ENCODE measurements at places on chromosomes 3 and 15.

GRCh38 chr3:45693941-45694521, 4.8 kb downstream of the SACM1L start:
- DNase-seq = no peak

- DNase-seq = no peak
These were observed 52.8 kb downstream of the SMAD6 start for GRCh38 chr15:66754789-66755188.

DNA sequence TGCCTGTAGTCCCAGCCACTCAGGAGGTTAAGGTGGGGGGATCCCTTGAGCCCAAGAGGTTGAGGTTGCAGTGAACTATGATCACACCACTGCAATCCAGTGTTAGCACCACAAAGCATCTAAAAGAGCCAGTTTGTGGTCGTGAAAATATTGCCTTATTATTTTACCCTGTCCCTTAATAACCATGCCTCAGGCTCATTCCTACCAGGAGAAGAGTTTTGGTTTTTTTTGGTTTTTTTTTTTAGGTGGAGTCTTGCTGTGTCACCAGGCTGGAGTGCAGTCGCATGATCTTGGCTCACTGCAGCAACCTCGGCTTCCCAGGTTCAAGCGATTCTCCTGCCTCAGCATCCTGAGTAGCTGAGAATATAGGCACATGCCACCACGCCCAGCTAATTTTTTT, 17.9 kb upstream of the AVEN start:
- DNase-seq = no peak

DNA sequence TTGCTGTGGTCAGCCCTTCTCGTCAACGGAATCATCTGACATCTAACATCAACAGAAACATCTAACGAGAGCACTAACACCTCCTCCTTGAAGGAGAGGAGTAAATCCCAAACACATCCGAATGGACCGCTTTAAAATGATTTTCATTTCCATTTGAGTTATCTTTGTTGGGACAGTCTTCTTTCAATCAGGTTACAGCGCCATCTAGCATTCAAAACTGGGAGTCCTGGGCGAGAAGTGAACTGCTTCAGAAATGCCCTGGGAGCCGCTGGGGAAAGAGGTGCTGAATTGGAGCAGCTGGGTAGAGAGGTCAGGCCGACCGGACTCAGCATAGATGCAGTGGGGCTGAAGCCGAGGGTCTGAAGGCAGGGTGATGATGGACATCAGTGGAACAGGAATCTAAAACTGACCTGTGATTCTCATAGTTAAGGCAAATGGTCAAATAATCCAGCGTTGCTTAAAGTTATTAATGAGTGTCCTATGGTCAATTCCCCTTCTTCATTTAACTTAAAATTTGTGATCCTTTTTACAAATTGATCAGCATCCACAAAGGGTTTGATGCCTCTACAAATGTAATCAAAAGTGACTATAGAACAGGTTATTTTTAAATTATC, 170.0 kb upstream of the NDN start:
- DNase-seq = no peak

GRCh38 chr3:151093905-151094304, 8.4 kb downstream of the MED12L start:
- DNase-seq = no peak

DNA sequence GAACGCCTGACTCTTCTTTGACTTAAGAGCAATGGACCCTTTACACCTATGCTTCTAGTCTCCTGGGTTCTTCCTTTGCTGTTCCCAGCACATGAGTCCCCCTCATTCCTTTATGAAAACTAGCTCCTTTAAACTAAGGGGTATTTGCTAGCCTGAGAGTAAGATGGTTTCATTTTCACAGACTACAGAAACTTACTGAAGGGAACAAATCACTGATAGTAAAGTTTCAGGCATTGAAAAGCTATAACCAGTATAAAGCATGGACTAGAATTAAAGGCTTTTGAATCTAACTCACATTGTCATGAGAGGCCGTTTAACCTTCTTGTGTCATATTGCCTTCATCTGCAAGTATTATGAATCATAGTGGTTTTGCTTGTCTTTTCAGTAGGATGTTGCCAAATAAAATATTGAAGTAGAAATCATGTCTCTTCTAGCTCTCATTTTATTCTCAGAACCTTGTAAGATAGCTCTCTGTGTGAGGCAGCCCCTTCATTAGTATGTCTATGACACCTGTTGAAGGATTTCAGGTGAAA, 765.9 kb downstream of the NR2F2 start:
- DNase-seq = no peak

DNA sequence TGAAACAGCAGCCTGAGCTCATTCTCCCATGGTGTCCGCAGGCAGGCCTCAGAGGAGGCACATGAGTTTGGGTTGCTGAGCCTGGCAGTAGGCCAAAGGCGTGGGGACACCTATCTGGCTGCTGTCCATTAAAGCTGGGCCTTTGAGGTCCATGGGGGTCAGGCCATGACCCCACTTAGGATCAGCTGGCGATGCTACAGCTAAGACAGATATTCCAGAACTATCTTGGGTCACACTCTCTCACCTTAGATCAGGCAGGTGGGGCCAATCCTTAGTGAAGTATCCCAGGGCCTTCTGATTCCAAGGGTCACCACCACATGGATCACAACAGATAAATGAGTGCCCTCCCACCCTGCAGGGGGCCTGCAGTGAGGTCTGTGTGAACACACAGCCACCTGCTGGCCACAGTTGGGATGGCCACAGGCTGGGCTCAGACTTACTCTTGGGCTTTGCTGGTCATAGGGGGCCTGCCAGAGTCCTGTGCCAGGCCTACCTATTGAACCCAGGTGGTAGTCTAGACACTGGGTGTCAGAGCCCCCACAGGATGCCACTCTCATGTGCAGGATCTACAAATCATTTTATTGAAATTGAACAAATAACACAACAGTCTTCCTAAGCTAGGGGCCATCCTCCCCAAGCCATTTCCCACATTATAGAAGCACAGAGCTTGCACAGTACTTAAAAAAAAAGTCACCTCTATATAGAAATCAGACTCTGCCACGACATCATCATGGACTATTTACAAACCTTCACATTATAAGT, 2.0 kb upstream of the HYAL2 start:
- peak; percentile 51 for DNase-seq

DNA sequence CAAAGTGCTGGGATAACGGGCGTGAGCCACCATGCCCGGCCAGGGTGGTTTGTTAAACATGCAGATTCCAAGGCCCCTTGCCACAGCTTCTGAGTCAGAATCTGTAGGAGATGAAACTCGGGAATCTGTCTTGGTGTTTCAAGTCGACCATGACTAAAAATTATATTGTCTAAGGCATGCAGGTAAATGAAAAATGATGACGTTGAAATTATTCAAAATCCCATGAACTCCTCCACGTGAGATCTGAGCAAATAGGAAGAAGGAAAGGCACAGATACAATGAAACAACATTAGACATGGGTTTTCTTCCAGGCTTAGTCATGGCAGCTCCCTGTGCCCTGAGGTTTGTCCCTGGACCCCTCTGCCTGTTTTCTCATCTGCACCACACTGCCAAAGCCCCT, 172.0 kb upstream of the CMC1 start:
- DNase-seq = no peak

DNA sequence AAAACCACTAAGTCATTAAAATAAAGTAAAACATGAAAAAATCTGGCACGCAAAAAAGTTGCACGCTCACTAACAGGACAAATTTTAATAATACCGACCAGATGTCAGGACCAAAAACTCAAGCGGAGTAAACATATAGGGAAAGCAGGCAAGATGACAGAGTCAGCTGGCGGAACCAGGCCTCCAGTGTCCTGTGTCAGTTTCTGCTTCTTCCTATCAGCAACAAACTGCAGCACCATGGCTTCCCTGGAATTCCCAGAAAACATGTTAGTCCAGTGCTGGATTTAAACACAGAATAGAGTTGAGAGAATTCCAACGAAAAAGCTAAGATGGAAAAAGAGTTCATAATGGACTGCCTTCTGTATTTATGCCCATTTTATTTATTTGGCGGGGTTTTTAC, 169.1 kb upstream of the ARHGEF26 start:
- no peak for DNase-seq

- DNase-seq = no peak
These were observed 69.2 kb upstream of the DCP1A start for GRCh38 chr3:53416530-53416929.

DNA sequence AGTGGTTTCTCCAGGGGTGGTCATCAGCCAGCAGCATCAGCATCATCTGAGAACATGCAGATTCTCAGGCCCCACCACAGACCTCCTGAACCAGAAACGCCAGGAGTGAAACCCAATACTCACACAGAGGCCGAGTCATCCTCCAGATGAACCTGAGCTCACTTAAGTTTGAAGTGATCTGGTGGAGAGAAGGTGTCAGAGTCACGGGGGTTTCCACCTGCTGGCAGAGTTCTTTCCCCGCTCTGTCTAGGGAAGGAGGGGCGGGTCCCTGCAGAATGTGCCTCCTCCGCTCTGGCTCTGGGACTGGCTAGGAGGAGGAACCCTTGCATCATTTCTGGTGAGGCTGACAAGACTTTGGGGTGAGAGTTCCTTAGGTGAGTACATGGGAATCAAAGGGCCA, 13.3 kb upstream of the KIF23 start:
- no peak for DNase-seq

GRCh38 chr3:32443478-32443877, 51.8 kb downstream of the CMTM7 start:
- no peak for DNase-seq

GRCh38 chr3:71651625-71652024, 68.1 kb upstream of the FOXP1 start:
- DNase-seq = no peak
